ENCODE measurements at places on chromosomes 5 and 9. TPM values are rescaled to one million over a fixed set of nuclear protein-coding genes. Genes with fewer than 3 reads are reported as not detected.
A peak's percentile ranks its signal among the peaks of the same experiment; 100 is the strongest.

The PCA3 gene
- not detected for total RNA-seq

DNA sequence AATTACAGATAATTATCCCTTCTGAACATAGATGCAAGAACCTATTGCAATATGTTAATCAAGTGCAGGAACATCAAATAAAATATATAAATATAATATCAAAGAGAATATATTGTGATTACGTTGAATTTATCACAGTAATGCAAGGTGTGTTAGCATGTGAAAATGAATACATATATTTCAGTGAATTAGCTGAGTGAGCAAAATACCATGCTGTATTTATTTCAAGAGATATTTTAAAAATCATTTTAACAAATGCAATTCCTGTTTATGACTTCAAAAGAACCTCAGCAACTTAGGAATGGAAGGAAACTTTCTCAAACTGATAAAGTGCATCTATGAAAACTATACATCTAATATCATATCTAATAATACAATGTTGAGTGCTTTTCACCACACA is 856.9 kb upstream of the PTPRD start:
- no peak overlapping the region for H3K4me3 ChIP-seq
- H3K27me3 ChIP-seq = no peaks in the 10 kb centered on the region
- no peak for DNase-seq

DNA sequence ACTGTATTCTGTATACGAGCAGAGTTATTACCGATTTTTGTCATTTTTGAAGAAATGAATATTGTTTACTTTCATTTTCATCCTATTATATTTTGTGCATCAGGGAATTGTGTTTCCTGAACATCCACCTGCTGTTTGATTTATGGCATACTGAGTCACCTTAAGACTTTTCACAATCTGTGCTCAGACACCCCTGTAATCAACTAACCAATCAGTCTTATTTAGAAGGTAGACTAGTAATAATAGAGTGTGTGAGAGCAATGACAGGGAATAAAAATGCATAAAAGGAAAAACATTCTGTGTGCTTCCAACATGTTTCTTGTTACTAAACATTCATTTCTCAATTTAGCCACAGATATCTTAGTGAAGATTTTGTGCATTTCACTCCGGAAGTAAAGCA is 1413.6 kb upstream of the ACO1 start:
- no peaks in the 10 kb centered on the region for H3K27me3 ChIP-seq
- H3K4me1 ChIP-seq = no peaks in the 10 kb centered on the region
- H3K36me3 ChIP-seq = no peaks in the 10 kb centered on the region
- H3K4me3 ChIP-seq = no peak overlapping the region

The PLPP7 gene
- 0.97 TPM for total RNA-seq

- no peak overlapping the region for H3K4me3 ChIP-seq
- peaks cover 18% of the 10 kb centered on the region for H3K4me1 ChIP-seq
- no peak overlapping the region for H3K27ac ChIP-seq
- peaks cover 13% of the 10 kb centered on the region for H3K36me3 ChIP-seq
- no peaks in the 10 kb centered on the region for H3K27me3 ChIP-seq
These were observed 2.3 kb upstream of the RPL26L1 start for GRCh38 chr5:172956936-172957335.

DNA sequence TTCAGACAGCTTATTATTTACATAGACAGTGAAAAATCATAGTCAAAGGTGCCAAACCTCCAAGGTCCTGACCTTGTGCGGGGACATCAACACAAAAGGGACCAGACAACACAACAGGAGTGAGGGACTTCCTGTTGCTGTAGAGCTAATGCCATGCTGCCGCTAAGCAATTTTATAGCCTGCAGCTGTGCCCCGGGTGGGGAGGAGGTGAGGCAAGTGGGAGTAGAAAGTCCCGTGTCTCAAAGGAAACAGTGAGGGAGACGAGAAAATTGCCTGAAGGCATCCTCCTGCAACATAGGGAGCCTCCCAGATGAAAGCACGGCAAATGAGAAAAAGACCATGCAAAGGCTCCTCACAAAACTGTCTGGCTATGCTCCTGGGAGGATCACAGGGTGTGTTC is 58.8 kb downstream of the CAAP1 start:
- DNase-seq = no peak
- H3K36me3 ChIP-seq = no peaks in the 10 kb centered on the region
- H3K27me3 ChIP-seq = no peaks in the 10 kb centered on the region
- no peak overlapping the region for H3K4me3 ChIP-seq
- H3K27ac ChIP-seq = no peak overlapping the region

DNA sequence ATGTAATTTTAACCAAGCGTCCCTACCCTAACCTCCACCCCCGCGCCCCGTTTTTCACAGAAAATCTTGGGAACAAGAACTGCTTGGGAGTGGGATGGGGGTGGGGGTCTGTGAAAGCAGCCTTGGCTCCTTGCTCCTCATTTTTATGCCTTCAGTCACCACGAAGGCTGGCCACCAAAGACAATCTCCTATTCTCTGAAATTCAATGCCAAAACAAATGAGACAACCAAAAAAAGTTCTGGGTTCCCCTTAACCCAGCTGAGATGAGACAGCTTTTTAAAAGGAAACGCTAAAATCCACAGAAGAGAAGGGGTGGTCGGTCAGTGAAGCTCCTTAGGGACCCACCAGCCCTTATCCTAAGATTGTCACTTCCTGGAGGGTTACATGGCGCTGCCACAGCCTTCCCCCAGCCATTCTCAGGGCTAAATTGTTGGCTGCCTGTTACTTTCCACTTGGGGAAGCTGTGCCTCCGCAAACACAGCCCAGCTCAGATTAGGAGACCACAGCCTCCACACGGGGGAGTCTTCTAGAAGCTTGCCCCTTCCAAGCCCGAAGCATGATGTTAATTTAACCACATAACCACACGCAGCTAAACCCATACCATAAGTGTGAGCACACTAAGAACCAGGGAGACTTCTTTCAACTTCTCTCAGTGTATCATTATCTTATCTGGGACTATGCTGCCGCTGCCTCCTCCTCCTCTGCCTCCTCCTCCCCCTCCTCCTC is 136.3 kb downstream of the FOXD1 start:
- no peak overlapping the region for H3K27ac ChIP-seq
- H3K4me1 ChIP-seq = no peaks in the 10 kb centered on the region
- DNase-seq = no peak
- H3K4me3 ChIP-seq = no peak overlapping the region
- no peaks in the 10 kb centered on the region for H3K36me3 ChIP-seq
- H3K27me3 ChIP-seq = no peaks in the 10 kb centered on the region

- H3K36me3 ChIP-seq = no peaks in the 10 kb centered on the region
- H3K4me3 ChIP-seq = no peak overlapping the region
- H3K27me3 ChIP-seq = no peaks in the 10 kb centered on the region
- H3K4me1 ChIP-seq = no peaks in the 10 kb centered on the region
- H3K27ac ChIP-seq = no peak overlapping the region
These were observed 38.9 kb downstream of the NDUFS6 start for GRCh38 chr5:1840071-1840547.

DNA sequence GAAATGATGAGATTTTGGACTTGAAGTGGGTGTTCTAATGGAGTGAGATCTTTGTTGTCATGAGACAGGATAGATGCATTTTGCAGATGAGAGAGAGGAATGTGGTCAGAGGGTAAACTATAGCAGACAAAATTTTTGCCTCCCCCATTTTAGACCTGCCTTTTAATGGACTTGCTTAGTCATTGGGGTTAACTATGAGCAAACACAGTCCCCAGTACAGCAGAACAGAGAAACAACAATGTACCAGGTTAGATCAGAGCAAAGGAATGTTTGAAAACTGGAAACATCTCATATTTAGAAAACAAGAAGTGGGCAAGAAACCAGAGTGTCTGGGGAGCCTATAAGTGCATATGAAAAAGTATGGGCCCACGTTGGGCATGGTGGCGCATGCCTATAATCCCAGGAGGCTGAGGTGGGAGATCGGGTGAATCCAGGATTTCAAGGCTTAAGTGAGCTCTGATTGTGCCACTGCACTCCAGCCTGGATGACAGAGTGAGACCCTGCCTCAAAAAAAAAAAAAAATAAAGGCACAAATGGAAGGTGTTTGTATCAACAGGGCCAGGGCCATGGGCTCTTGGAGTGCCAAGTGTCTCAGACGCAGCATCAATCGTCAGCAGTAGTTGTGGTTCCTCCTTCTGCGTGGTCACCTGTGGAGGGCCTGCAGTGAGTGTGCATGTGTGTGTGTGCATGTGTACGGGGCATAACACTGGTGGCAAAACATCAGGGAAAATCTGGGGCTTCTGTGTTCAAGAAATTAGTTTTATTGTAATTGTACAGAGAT is 214.4 kb upstream of the S1PR3 start:
- no peak for DNase-seq
- no peaks in the 10 kb centered on the region for H3K4me1 ChIP-seq
- H3K27me3 ChIP-seq = no peaks in the 10 kb centered on the region
- H3K27ac ChIP-seq = no peak overlapping the region
- H3K4me3 ChIP-seq = no peak overlapping the region
- no peaks in the 10 kb centered on the region for H3K36me3 ChIP-seq

DNA sequence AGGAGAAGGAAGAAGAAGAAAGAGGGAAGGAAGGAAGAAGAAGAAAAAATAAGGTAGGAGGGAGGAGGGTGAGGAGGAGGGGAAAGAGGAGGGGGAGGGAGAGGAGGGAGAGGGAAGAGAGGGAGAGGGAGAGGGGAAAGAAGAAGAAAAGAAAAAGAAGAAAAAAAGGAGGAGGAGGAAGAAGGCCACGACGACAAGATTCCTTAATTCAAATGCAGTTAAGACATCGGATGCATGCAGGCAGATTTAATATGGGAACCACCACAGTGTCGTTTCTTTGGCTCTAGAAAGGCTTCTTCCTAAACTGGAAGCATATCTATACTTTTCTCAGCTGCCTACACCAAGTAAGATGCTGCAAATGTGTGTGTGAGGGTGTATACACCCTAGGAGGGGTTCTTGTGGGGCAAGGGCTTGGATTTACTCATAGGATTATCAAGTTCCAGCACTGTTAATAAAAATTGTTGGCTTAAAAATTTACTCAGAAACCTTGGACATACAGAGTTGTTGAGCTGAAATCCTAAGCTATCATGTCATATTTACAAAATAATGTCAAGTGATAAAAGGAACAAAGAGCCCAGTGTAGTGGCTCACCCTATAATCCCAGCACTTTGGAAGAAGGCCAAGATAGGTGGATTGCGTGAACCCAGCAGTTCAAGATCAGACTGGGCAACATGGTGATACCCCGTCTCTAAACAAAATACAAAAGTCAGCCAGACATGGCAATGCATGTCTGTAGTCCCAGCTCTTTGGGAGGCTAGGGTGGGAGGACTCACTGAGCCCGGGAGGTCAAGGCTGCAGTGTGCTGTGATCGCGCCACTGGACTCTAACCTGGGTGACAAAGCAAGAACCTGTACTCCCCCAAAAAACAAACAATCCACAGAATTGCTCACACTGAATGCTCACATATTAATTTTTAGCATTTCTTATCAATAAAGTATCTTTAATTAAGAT is 108.5 kb downstream of the UBAP2 start:
- H3K36me3 ChIP-seq = peaks cover 18% of the 10 kb centered on the region
- no peak overlapping the region for H3K4me3 ChIP-seq
- H3K27me3 ChIP-seq = no peaks in the 10 kb centered on the region
- peaks cover 10% of the 10 kb centered on the region for H3K4me1 ChIP-seq
- no peak overlapping the region for H3K27ac ChIP-seq

GRCh38 chr5:171311322-171312077 is 2.5 kb downstream of the TLX3 start:
- peaks cover 86% of the 10 kb centered on the region for H3K4me1 ChIP-seq
- peaks cover 100% of the 10 kb centered on the region for H3K27me3 ChIP-seq
- H3K4me3 ChIP-seq = peak overlapping the region; percentile 45
- no peak for DNase-seq
- no peaks in the 10 kb centered on the region for H3K36me3 ChIP-seq
- no peak overlapping the region for H3K27ac ChIP-seq

The PAEP gene
- not detected for total RNA-seq

The ACTL7B gene
- not detected for total RNA-seq

The STPG3 gene
- not detected for total RNA-seq

The RAPGEF1 gene
- 21.8 TPM for total RNA-seq

The MED7 gene
- total RNA-seq = 5.8 TPM

- H3K4me3 ChIP-seq = no peak overlapping the region
- no peak overlapping the region for H3K27ac ChIP-seq
- H3K27me3 ChIP-seq = no peaks in the 10 kb centered on the region
- H3K4me1 ChIP-seq = peaks cover 31% of the 10 kb centered on the region
- no peaks in the 10 kb centered on the region for H3K36me3 ChIP-seq
- DNase-seq = no peak
These were observed 115.4 kb upstream of the PITX1 start for GRCh38 chr5:135149229-135149955.

- no peaks in the 10 kb centered on the region for H3K27me3 ChIP-seq
- H3K27ac ChIP-seq = no peak overlapping the region
- no peak overlapping the region for H3K4me3 ChIP-seq
- H3K4me1 ChIP-seq = no peaks in the 10 kb centered on the region
- H3K36me3 ChIP-seq = no peaks in the 10 kb centered on the region
- no peak for DNase-seq
These were observed 120.2 kb downstream of the KIAA0825 start for GRCh38 chr5:94498199-94498598.

- H3K4me1 ChIP-seq = peaks cover 25% of the 10 kb centered on the region
- no peaks in the 10 kb centered on the region for H3K36me3 ChIP-seq
- no peaks in the 10 kb centered on the region for H3K27me3 ChIP-seq
- no peak for DNase-seq
These were observed 22.6 kb downstream of the CCNJL start for GRCh38 chr5:160289721-160290120.

DNA sequence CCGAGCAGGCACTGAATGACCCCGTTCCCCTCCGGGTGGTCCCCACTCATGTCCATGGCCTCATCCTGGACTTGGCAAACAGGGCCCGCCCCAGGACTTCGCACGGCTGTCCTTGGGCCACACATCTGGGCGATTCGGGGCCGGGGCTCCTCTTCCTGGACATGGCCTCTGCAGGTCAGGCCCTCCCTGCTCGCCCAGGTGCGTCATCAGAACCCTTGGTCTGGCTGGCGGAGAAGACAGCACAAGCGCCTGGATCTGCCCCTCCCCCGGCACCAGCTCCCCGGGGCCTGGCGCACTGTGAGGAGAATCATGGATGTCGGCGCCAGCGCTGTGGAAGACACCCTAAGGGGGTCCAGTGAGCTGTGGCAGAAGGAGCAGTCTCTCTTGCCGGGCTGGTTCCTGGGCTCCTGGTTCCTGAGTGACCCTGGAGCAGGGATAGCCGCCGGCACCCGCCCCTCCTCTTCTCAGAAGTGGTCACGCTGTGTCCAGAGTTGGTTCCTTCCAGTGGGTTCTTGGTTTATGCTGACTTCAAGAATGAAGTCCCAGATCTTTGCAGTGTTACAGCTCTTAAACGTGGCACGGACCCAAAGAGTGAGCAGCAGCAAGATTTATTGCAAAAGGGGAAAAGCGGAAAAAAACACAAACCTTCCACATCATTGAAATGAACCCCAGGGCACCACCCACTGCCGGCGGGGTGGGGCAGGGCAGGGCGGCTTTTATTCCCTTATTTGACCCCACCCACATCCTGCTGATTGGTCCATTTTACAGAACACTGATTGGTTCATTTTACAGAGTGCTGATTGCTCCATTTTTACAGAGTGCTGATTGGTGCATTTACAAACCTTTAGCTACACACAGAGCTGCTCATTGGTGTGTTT is 25.9 kb upstream of the SLC12A7 start:
- H3K27me3 ChIP-seq = no peaks in the 10 kb centered on the region
- H3K4me3 ChIP-seq = no peak overlapping the region
- H3K27ac ChIP-seq = no peak overlapping the region
- DNase-seq = no peak
- peaks cover 6% of the 10 kb centered on the region for H3K4me1 ChIP-seq
- H3K36me3 ChIP-seq = no peaks in the 10 kb centered on the region

GRCh38 chr5:170333161-170333910 is 35.8 kb upstream of the LCP2 start:
- H3K27me3 ChIP-seq = no peaks in the 10 kb centered on the region
- H3K27ac ChIP-seq = no peak overlapping the region
- no peak overlapping the region for H3K4me3 ChIP-seq
- DNase-seq = no peak

GRCh38 chr5:169694091-169694625 is 57.1 kb downstream of the DOCK2 start:
- no peaks in the 10 kb centered on the region for H3K27me3 ChIP-seq
- H3K27ac ChIP-seq = no peak overlapping the region
- DNase-seq = no peak
- H3K4me1 ChIP-seq = no peaks in the 10 kb centered on the region
- H3K36me3 ChIP-seq = no peaks in the 10 kb centered on the region
- no peak overlapping the region for H3K4me3 ChIP-seq

Data from esophagus squamous epithelium (tissue), 5 donors.